CD8-positive, alpha-beta T cell (primary cell): ENCODE measurements at places on chromosomes 3 and 15.

DNA sequence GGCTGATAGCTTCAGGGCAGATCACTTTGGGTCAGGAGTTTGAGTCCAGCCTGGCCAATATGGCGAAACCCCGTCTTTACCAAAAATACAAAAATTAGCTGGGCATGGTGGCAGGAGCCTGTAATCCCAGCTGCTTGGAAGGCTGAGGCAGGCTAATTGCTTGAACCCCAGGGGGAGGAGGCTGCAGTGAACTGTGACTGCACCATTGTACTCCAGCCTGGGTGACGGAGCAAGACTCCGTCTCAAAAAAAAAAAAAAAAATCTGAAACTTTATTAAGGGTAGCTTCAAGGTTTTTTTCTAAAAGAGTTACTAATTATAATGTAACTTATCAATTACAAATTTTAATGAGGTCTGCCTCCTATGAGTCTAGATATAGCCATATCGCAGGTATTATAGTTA, 5.1 kb downstream of the NECTIN3 start:
- no peak for DNase-seq

DNA sequence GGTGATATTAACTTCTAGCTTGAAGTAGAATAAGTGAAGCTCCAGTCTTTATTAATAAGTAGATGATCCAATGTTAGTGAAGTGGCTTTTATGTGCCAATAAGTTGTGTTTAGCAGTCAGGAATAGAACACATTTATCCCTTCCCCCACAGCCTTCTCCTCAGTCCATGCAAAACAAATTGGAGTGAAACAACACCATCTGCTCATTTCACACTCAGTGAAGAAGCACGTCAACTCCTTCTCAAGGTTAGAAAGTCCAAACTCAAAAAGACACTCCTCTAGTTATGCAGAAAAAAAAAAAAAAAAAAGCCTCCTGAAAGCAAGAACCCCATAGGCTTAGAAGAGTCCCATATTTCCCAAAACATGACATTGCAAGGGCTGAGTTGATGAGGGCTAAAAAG, 18.0 kb upstream of the NEO1 start:
- no peak for DNase-seq

GRCh38 chr15:73986055-73986775, 5.9 kb downstream of the STOML1 start:
- no peak for DNase-seq

DNA sequence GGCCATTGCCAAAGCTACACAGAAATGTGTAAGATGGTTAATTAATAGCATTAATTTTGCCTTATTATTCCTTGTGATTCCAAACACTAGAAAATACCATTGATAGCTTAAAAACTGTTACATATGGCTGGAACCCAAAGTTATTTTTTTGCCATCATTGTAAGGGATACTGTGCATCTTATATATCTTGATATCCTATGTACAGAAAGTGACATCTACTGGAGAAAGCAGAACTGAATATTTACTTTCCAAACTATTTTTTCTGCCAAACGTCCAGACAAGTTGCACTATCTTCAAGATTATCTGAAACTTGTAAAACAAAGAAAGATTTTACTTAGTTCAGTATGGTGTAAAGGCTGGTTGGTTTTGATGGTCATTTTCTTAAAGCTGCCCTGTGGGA, 33.3 kb upstream of the MEIS2 start:
- no peak for DNase-seq

GRCh38 chr3:90184861-90185260, 1077.4 kb downstream of the EPHA3 start:
- no peak for DNase-seq

DNA sequence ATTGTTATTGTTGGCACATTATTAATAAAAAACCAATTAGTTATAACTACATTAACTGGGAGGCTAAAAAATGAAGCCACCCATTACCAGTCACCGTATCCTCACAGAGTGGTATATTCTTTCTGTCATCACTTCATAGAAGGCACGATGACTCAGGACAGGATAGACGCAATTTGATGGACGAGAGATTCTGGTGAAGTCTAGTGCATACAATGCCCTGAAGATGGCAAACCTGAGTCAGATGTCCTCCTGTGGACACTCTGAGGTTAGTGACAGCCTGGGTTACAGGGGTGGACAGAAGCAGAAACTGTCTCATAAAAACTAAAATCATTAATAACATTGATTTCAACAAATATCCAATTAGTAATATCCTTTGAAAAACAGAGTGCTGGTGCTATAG, 150.3 kb downstream of the SLC9A9 start:
- no peak for DNase-seq

DNA sequence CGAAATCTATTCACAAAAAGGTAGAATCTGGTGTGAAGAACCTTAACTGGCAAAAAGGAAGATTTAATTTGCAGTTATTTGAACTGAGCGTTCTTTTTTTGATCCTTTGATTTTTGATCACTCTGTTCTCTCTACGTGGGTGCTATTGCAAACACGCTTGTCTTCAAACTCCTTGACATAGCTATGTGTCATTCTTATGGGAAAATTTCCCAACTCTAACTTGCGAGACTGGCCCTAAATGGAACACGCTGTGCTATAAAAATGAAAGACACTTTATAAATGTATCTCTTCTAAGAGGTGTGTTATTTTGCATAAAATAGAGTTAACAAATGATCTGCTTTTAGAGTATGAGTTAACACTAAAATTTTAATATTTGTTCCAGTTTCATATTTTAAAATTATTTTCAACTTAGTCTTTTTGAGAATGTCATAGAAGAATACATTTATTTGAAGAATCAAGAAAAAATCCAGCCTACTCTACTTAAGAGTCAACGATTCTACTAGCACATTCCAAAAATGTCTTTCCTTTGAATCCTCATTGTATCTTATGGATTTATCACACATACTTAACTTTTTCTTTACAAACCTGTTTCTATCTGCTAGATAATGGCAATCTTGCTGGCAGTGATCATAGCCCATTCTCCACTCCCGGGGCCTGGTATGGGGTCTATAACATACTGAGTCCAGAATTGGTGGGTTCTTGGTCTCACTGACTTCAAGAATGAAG, 610.0 kb upstream of the TBL1XR1 start:
- DNase-seq = no peak

DNA sequence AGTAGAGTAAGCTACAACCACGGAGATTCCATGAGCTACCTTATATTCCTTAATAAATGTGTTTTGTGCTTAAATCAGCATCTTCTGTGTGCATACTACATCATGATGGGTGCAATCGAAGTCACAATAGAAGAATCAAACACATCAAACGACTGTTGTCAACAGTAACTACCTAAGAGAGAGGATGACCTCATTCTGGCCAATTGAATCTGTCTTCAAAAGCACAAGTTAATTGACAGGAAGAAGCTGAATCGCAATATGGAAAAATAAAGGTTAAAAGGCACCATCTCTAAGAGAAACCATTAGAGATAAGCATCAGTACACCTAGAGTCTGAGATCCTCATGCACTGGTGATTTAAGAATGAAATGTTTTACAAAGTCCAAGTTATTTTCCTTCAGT, 39.0 kb downstream of the CD200R1L start:
- no peak for DNase-seq

DNA sequence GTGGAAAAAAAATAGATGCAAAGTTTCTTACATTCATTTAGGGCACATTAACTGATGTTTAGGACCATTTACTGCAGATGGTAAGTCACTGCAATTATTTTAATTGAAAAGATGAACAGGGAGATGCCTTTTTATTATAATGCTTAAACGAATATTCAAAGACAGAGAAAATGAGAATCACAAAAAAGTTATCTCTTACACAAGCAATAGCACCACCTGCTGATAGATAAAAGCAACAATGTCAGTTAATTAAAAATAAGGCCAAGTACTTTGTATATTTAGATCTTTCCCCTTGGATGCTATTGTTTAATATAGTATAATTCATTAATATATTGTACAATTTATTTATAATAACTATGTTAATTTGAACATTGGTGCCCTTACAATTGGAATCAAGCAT, 55.9 kb downstream of the IFT80 start:
- peak; percentile 23 for DNase-seq

DNA sequence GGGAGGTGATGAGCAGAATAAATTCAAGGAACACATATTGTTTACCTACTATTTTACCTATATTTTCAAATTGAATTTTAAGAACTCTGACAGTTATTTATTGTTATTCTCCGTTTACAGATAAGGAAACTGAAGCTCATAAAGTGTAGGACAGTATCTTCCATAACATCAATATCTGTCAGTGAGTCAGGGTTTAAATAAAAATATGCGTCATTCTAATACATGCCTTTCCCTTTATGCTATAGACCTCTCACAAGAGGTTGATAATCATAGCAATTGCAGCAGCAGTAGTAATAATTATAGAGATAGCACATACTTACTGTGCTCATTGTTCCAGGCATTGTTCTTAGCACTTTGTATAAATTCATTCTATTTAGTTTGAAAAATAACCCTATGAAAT, 101.1 kb downstream of the EPHA6 start:
- DNase-seq = no peak

GRCh38 chr3:115986555-115987207, 363.4 kb downstream of the GAP43 start:
- DNase-seq = no peak

DNA sequence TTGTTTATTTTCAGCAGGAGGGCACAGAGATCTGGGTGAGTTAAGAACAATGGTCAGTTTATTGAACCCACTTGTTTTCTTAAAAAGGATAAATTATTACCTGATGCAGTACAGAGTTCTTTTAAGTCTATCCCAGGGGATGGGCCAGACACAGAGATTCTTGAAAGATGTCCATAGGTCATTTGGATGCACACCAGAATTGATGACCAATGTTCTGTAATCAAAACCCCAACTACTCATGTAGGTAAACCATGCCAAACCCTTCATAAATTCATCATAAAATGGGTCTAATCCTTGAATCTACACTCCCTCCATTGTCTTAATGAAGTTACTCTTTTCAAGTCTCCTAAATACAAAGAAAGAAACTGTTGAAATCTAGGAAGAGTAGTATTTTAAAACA, 273.0 kb upstream of the COL8A1 start:
- no peak for DNase-seq

DNA sequence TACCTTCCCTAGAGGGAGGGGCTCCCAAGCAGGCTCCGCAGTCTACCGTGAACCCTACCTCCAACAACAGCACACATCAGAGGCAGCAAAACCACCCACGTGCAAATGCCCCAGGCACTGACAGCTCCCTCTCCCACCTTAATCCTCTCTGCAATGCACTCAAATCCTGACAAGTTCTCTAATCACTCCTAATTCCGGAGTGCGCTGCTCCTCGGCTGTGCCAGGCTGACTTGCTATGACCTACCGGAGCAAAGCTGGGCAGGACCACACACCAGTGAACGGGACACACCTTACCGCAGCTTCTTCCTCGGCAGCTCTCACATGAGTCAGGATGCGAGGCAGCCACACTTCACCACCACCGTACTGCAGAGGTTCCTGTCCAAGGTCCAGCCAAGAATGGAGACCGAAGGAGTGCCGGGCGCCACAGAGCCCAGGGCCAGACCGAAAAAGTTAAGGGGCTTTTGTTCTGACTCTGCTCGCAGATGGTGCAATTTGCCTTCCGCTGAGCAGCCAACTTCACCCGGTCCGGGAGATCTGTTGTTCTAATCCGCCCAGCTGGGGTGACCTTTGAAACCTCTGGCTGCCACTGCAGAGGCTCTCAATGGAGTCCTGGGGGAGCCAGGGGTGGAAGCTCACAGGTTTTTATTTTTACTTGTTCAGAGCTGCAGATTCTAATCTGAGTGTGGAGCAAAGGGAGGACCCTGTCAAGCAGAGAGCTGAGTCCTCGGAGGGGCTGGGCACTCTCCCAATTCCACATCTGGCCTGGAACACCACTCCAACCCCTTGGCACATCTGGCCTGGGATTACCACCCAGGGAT, 84.4 kb downstream of the MYLK start:
- DNase-seq = no peak

- DNase-seq = no peak
These were observed 55.0 kb downstream of the CFAP20DC start for GRCh38 chr3:58994746-58995330.

- no peak for DNase-seq
These were observed 49.2 kb upstream of the NMD3 start for GRCh38 chr3:161171639-161172552.

GRCh38 chr3:126617571-126617970, 37.4 kb downstream of the TXNRD3 start:
- DNase-seq = no peak

GRCh38 chr3:162544246-162544645, 1047.6 kb downstream of the OTOL1 start:
- DNase-seq = no peak

DNA sequence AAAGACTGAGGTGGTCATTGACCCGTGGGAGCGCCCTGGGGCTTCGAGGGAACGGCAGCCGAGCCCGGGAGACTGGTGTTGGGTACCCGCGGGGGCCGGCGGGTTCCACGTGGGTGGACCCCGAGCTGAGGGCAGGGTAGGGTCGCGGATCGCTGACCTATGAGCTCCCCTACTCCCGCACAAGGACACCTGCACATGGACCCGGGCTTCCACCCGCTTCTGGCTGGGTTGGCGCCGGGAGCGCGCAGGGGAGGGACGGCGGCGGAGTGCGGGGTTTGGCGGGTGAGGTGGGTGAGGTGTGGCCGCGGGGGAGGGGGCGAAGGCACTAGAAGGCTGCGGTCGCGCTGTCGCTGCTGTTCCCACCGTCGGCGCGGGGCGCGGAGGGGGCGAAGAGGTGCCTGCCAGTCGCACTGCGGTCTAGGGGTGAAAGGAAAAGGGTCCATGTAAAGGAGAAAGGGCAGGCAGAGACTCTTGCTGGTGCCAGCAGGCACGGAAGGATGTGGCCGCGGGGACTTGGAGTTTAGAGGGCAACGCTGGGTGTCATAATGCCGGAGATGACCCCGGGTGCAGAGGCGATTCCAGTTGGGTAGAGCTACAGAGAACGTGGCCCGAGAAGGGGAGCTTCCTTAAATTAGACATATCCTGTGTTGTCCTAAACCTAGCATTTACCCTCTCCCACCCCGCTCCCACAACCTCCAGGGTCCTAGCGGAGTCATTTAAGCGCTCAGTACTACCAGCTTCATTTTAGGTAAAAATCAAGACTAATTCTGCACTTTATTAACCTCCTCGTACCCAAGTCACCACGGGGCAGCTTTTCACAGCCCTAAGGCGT, 245.9 kb upstream of the TOPAZ1 start:
- DNase-seq = no peak

GRCh38 chr3:143640774-143641173, 207.5 kb downstream of the SLC9A9 start:
- no peak for DNase-seq

- peak; percentile 49 for DNase-seq
These were observed 333.9 kb downstream of the PTPRG start for GRCh38 chr3:61894988-61895935.

DNA sequence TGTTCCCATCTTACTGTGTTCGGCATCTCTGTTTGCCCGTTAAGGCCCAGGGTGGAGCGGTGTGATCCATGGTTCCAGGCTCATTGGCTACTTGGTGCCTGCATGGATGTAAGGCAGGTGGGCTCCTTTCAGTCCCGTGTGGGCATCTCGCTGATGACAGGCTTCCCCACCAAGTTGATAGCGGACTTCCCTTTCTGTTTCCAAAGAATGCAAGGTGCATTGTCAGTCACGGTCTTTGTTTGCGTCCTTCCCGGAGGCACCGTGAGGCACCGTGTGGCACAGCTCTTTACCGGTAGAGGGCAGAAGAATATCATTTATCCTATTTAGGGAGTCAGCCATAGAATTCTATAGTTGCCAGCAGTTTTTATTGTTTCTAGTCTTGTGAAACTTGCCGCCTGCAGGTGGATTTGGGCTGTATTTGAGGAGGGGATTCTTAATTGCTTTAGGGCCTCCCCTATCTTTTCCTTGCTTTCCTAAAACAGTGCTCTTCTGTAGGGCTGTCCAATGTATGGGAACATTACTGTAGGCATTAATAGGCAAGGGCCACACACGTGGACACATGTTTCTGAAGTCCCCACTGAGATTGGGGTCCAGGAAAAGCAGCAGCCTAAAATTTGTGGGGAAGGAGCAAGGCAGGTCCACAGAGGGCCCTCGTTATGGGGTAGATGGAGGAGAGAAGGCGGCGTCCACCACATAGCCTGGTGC, 244.1 kb downstream of the SLCO3A1 start:
- peak; percentile 56 for DNase-seq
